Inflammatory macrophage (primary cell): ENCODE measurements at places on chromosomes 13 and 19.

DNA sequence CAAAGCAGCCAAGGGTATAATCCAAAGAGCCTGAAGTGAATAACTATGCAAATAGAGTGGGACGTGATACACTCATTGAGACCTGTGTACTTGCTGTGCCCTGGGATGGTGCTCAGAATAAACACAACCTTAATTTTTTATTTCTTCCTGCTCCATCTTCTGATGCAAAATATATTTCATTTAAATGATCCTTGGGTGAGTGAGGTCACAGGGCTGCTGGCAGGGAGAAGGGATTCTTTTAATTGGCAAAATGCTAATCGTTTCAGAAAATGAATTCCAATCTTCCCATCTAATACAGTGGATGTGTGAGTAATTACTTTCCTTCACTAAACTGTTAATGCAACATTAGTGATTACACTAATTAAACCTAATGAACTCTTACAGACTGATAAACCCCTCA is 63.5 kb downstream of the SIAH3 start:
- DNase-seq = no peak

- DNase-seq = no peak
These were observed 11.2 kb downstream of the CDC37 start for GRCh38 chr19:10392120-10392519.

DNA sequence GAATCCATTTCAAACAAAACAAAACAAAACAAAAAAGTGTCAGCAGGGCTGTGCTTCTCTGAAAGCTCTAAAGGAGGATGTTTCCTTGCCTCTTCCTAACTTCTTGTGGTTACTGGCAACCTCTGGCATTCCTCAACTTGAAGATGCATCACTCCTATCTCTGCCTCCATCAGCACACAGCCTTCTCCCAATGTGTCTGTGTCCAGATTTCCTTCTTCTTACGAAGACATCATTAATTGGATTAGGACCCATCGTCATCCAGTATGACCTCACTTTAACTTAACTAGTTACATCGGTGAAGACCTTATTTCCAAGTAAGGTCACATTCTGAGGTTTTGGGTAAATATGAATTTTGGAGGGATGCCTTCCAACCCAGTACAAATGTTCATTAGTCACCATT is 33.8 kb upstream of the GTF2F2 start:
- no peak for DNase-seq

- no peak for DNase-seq
These were observed 3.9 kb upstream of the GSK3A start for GRCh38 chr19:42246143-42246921.

DNA sequence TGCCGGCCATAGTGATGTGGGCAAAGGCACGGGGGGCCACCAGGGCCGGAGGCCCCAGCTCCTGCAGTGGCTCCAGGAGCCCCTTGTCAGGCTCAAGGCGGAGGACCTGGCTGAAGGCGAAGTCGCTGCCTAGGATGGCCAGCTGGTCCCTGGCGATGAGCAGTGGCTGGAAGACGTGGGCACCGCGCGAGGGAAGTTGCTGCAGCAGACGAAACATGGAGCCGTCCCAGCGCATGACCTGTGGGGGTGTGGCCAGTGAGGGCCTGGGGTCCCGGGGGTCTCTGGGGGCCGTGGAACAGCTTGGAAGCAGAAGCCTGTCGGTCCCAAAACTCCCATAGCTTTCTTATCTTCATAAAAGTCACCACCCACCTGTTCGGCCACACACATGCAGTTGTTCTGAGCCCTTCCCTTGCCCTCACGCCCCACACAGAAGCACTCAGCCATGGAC is 9.6 kb downstream of the LGI4 start:
- no peak for DNase-seq

GRCh38 chr13:107866032-107866940 is 349.1 kb downstream of the LIG4 start:
- no peak for DNase-seq

DNA sequence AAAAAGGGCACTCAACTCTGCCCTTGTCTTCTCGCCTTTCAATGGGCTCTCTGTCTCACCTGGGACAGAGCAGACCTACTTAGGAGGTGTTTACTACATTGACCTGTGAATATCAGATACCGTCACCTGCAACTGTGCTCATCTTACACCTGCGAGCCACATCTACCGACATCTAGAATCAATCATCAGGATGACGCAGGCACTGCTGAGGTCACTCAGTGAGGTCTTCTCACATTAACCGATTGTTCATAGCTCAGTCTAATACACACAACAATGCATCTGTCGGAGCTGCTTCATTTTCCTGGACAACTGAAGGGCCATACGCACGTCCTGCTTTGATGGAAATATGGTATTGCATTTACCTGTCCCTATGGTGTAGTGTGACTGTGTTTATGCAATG is 211.9 kb downstream of the FGF9 start:
- DNase-seq = no peak

- DNase-seq = peak; percentile 5
These were observed 3.7 kb upstream of the ZNF329 start for GRCh38 chr19:58154287-58154678.

- no peak for DNase-seq
These were observed 14.6 kb downstream of the LHFPL6 start for GRCh38 chr13:39588384-39588783.

DNA sequence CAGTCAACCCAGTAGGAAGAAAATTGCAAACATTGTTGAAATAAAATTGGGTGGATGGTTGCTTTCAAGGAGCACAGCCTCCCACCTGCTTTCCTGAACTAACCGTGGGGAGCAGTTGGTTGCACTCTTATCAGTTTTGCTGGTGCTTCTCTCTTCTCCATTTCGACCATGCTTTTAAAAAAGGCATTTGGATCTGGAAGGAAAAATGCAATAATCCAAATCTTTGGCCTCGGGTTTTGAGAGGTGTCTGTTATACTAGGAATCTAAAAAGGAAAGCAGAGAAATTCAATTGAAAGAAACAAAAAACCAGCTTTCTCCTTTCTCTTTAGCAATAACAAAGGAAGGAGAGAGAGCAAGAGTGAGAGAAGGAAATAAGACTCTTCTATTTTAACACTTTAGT is 113.6 kb upstream of the ARGLU1 start:
- no peak for DNase-seq

DNA sequence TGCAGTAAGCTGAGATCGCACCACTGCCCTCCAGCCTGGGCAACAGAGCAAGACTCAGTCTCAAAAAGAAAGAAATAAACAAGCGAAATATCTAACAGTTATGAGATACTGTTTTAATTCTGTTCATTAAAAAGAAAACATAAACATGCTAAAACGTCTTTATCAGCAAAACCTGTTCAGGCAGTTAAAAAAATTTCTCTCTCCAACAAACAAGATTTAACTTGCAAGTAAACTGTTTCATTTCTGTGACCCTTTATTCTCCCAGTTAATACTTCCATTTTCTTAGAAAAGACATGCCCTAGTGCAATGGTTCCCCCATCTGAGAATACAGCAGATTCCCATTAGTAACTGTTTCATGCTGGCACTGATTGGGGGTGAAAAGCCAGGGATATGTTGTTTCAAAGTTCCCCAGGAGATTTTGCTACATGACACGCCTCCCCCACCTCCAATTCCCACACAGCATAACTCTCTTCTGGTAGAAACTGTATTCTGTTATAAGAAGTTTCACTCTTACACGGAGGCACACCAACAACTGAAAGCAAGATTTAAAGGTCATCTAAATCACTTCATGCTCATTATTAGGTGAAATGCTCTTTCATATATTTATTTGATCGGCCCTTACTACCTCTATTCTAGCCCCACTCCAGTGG is 24.4 kb downstream of the ELF1 start:
- no peak for DNase-seq

GRCh38 chr19:29662604-29663404 is 2.5 kb upstream of the PLEKHF1 start:
- DNase-seq = peak; percentile 58

GRCh38 chr13:62038214-62038613 is 622.6 kb upstream of the PCDH20 start:
- no peak for DNase-seq

GRCh38 chr19:41755328-41755913 is at the start of gene CEACAM6:
Gene CEACAM6 (plus strand): TSS chr19:41755530. CDS start chr19:41755639, 109 bp downstream.
- DNase-seq = peak; percentile 17

- no peak for DNase-seq
These were observed 15.8 kb downstream of the NFIX start for GRCh38 chr19:13010992-13011652.

GRCh38 chr19:42619271-42619670 is 24.5 kb upstream of the CEACAM8 start:
- no peak for DNase-seq

DNA sequence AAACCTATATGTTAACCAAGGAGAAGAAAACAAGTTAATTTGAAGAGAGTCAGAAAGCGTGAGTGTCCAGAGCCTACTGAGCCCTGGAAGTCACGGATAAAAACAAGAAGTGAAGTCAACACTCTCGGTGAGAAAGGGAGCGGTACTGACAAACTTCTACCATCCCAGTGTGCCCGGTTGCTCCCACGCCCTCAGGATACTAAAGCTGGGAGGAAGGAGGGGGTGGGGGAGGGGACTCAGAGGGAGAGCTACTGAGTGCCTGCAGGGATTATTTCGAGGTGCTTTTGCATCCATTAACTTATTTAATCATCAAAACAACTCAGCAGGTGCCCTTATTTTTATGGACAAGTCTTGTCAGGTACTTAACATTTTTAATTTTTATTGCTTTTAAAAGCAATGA is 166.2 kb downstream of the ZIC5 start:
- no peak for DNase-seq

DNA sequence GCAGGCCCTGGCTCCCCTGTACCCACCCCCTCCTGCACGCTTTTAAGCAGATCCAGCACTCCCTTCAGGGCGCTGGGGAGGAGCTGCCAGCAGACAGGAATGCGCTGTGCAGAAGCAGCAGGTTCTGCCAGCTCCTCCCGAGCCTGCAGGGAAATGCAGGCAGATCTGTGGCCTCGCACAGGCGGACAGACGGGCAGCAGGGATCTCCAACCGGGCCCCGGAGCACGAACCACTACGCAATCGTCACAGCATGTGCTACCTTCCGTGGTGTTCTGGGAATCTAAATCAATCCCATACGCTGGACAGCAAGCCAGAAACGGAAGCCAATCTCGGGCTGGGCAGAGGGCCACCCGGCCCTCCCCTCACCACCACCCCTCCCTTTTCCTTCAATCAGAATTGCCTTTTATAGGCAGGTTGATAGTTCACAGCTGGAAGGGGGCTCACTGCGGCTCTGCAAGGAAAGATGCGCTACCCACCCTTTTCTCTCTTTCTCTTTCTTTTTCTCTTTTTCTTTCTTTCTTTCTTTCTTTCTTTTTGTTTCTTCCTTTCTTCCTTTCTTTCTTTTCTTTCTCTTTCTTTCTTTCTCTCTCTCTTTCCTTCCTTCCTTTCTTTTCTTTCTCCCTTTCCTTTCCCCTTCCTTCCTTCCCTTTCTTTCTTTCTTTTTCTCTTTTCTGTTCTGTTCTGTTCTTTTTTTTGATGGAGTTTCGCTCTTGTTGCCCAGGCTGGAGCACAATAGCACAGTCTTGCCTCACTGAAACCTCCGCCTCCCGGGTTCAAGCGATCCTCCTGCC is 99.9 kb downstream of the GNG7 start:
- DNase-seq = no peak
